ENCODE measurements at places on chromosomes 2 and 18.

- DNase-seq: no peak
These were observed 66.8 kb downstream of the KYNU start for GRCh38 chr2:142944264-142944663.

DNA sequence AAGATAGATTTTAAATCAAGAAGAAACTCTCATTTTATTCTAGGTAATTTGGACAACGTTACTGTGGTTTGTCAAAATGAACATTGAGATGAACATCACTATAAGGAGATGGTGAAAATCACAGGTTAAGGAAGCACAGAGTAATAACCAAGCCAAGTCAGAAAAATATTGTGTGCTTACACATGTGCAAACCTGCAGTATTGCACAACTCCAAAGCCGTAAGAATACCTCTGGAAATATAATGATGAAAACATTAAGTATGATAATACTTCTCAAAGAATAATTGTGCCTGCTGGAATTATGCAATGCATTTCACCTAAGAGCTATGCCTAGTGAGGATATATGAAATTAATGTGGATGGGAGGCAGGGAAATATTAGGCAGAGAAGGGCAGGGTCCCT is 21.1 kb upstream of the GALNT5 start:
- no peak for DNase-seq

- DNase-seq: no peak
These were observed 260.0 kb downstream of the ASXL3 start for GRCh38 chr18:33838054-33838453.

DNA sequence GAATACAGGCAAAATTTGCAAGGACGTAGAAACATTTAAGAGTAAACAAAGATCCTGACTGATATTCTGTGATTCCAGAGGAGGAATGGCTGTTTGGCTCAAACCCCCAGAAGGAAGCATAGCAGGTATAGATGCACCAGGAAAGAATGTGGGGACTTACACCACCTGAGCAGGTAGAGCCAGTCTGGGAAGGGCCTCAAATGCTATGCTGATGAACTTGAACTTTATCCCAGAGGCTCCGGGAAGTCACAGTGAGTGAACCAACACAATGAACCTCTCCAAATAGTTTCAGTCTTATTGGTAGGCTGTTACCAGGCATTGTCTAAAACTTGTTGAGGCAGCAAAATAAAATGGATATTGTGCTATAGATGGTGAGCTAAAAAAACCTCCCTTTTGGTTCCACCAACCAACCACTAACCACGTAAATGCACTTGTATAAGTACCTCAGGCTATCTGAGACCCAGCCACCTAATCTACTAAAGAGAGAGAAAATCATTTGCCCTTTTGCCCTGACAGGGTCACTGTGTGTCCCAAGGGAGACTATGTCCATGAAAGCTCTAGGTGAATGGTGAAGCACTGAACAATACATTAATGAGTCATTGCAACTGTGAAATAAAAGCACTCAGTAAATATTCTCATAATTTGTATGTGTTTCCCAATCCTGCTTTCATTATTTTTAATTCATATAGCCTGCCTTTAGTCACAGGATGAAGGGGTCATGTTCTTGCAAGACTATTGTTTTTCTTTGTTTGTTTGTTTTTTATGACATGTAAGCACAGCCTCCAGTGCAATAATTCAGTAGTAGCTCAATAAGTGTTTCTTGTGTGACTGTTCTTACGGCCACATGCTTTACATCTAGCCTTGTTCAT is 911.6 kb downstream of the EPHA4 start:
- DNase-seq: no peak

GRCh38 chr2:109703077-109703476 is 88.9 kb downstream of the SOWAHC start:
- DNase-seq: peak; percentile 33

DNA sequence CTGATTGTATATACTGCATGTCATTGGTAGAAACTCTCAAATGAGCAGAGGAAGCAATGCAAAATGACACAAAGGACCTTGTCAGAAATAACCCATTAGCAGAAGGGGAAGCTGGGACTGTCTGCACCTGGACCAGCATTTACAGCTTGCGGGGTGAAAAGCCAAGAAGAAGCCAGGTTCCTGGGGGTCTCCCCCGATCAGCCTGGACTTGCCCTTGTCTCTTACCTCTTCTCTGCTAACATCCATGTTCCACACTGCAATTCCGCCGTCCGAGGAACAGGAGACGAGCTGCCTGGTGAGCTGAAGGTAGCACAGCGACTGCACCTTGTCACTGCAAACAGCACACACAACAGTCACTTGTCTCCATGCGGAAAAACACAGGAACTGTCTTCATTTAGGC is 51.1 kb downstream of the WDFY1 start:
- no peak for DNase-seq

GRCh38 chr2:68709421-68709911 is 25.1 kb upstream of the ARHGAP25 start:
- peak; percentile 40 for DNase-seq

- peak; percentile 50 for DNase-seq
These were observed 521.3 kb downstream of the METTL4 start for GRCh38 chr18:2049986-2050385.

DNA sequence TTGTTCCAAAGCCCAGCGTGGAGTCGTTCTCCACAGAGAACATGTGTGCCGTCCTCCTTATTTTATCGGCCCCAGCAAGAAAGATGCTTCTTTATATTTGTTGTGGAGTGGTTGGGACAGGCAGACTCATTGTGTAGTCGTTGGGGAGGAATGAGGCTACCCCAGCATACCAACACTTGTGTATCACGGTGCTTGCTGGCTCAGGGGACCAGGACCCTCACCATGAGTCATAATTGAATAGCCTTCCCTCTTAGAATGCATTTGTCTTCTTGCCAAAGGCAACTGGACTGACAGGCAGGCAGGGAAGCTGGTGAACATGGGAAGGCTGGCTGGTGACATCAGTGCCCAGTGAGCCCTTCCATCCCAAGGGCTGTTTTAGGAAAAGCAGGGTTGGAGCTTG is 4.7 kb downstream of the CAPN10 start:
- peak; percentile 55 for DNase-seq

- no peak for DNase-seq
These were observed 4.4 kb downstream of the SPATA3 start for GRCh38 chr2:231000211-231000904.

DNA sequence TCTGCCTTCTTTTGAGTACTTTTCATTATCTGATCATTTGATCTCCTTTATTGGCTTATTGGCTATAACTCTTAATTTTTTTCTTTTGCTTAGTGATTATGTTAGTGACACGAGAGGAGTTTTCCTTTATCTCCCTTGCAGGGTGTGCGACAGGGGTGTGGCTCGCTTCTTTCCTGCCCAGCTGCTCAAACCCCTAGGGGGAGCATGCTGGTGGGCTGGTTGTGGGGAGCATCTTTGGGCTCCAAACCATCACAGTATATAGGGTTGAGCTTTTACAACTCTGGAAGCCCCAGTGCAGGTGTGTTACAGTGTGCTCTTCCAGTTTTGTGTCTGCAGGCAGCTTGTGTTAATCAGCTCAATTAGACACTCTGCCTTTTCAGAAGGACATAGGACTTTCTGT is 357.0 kb upstream of the TMEFF2 start:
- no peak for DNase-seq

DNA sequence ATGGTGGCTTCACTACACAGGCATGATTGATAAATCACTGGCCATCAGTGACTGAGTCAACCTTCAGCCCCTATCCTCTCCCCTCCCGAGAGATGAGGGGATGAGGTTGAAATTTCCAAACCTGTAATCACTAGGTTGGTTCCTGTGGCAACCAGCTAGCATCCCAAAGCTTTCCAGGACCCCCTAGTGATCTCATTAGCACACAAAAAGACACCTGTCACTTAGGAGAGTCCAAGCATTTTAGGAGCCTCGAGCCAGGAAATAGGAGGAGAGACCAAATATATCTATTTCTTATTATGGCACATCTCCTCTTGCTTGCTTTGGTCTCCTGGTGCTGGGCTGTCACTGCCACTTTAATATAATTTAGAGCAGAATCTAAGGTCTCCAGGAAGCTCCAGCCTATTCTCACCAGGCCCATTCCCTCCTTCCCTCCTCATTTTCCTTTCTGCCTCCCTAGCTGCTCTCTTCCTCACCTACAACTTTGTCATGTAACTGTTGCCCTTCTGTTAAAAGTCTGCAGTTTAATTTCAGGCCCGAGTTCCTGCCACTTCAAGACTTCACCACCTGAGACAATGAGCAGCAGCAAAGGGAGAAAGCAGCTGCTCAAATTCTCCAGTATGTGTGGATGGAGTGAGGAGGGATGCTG is 33.2 kb upstream of the NAB1 start:
- no peak for DNase-seq

DNA sequence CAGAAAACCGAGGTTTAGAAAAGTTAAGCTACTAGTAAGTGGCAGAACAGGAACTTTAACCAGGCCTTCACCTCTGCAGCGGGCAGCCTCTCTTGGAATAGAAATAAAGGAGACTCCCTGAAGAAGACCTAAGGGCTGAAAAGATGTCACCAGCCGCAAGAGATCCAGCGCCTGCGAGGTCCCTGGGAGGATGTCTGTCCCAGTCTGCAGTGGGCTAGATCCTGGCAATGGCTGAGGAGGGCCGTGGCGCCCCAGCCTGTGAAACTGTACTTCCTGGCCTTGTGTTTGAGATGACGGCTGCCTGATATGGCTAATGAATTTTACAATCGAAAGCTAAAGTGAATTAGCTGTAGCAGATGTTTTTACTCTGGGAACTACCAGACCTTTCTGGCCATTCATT is 300.6 kb upstream of the SALL3 start:
- no peak for DNase-seq

DNA sequence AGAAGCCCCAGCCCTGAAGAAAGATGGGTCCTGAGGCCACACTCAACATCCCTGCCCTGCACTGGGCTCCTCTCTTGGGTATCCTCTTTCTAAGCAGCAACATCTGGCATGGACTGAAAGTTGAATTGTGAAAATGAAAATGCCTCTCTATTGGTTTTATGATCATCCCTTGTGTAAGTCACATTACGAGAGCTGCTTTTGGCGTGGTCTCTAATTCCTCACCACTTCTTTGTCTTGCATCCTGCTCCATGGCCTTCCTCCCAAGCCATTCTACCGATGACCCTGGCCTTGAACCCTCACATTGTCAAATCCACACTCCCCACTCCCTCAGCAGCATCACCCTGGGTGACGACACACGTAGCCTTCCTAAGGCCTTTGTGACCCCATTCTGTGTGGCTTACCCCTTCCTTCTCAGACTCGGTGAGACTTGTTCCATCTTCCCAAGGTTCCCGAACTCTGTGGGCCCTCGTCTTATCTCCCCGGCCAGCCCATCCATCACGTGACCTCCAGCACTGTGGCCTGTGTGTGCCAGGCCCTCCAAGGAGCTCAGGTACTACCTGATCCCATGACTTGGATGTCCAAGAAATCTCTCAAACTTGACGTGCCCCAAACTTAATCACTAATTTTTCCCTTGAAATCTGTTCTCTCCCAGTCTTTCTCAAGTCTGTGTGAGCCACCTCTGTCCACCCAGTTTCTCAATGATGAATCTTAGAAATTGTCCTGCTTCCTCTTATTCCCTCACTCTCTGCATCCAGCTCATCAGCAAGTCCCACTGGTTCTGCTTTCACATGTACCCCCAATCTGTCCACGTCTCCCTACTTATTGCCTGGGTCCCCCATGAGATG is 194.7 kb upstream of the HS6ST1 start:
- DNase-seq: no peak

- DNase-seq: peak; percentile 78
These were observed 72.5 kb downstream of the DGKD start for GRCh38 chr2:233426619-233427342.

DNA sequence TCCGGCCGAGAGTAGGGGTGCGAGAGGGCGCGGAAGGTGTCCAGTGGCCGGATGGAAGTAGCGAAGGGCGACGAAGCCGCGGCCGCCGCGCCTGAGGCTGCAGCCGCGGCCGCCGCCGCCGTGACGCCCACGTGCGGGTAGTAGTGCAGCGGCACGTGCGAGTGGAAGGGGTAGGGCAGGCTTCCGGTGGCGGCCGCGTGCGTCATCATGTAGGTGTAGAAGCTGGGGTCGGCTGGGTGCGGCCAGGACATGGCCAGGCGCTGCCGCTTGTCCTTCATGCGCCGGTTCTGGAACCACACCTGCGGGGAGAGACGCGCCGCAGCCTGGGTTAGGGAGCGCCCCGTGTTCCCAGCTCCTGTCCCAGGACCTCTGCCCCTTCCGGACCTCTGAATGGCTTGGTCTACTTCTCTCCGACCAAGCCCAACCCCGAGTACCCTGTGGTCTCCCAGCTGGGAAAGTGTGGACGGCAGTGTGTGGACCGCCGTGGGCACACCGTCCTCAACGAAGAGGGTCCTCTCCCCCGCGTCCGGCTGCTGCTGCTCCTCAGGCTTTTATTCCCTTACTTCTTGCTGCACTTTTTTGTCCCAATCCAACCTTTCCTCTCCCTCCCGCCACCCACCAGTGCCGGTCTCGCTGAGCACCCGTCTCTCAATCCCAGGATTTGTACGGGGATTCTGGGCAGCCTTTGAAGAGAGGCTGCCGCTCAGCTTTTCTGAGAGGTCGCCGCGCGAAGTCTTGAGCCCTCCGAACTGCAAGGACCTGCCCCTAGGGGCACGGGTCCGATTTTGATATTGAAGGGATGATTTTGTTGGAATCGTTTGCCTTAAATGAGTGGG is 3.0 kb downstream of the EVX2 start:
- no peak for DNase-seq

GRCh38 chr18:62554061-62554815 is 31.4 kb downstream of the ZCCHC2 start:
- DNase-seq: no peak

Measured in fibroblast of skin of scalp (primary cell).